Left ventricle myocardium inferior (tissue), 1 donor: ENCODE measurements at places on chromosomes 5 and 9.

DNA sequence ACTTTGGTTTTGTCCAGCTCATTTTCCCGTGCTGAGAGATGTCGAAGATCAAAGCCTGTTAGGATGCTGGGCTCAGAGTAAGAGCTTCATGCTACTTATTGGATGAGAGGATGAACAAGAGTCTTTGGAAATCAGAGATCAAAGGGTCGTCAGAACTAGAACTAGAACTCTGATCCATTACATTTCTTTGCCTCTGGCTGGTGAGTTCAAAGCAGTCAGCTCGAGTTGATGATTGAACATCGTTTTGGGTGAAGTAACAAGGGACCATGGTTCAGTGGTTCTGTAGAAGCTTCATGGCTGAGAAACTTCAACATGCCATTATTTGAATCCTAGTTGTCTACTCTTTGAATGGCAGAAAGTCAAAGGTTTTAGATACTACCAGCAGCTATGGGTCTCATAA is 320.3 kb downstream of the ARHGEF28 start:
- no peak for DNase-seq

DNA sequence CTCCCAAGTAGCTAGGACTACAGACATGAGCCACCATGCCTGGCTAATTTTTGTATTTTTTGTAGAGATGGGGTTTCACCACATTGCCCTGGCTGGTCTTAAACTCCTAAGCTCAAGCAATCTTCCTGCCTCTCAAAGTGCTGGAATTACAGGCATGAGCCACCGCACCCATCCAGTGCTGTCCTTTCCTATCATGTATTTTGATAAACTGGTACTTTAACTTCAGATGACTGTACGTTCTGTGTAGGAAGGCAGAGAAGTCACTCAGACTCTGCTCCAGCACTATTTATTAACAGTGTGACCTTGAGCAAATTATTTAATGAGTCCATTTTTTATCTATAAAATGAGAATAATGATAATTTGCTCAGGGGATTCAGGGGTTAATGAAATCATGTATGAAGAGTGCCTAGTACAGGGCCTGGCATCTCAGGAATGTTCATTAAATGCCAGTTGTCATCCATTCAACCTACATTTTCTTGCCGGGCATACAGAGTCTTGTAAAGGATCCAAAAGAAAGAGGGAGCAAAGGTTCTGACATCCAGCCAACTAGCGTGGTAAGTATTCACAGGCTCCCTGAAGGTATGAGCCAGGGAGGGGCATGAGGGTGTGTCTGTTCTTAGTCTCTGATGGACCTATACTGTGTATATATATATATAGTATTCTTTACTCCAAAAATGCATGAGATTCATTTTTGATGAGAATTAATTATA is 201.9 kb downstream of the PBX3 start:
- DNase-seq = no peak

- no peak for DNase-seq
These were observed 57.5 kb downstream of the CDH18 start for GRCh38 chr5:19930451-19930850.

DNA sequence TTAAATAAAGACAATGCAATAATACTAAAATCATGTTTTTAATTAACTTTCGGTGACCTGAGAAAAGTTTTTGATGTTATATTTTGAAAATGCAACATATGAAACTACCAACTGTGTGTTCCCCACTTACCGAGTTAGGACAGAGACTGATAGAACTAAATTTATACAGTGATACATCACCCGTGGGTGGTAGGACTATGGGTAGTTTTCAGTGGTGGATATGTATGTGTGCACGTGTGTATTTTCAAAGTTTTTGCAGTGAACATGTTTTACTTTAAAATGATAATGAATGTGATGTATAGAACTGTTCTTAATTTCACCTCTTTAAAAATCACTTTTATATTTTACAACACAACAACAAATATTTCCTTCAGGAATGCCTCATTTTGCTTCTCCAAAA is 25.0 kb upstream of the ACO1 start:
- no peak for DNase-seq

GRCh38 chr5:34676416-34676815 is 20.3 kb downstream of the RAI14 start:
- DNase-seq = no peak

- DNase-seq = no peak
These were observed 73.2 kb downstream of the SNCAIP start for GRCh38 chr5:122385286-122385685.

GRCh38 chr9:110659891-110660541 is 8.6 kb upstream of the MUSK start:
- DNase-seq = no peak

- no peak for DNase-seq
These were observed 765.4 kb upstream of the DMAC1 start for GRCh38 chr9:8564960-8565359.

GRCh38 chr5:180548563-180548962 is 42.7 kb downstream of the SCGB3A1 start:
- DNase-seq = no peak

- DNase-seq = no peak
These were observed 1377.5 kb upstream of the DMAC1 start for GRCh38 chr9:9177081-9177480.

DNA sequence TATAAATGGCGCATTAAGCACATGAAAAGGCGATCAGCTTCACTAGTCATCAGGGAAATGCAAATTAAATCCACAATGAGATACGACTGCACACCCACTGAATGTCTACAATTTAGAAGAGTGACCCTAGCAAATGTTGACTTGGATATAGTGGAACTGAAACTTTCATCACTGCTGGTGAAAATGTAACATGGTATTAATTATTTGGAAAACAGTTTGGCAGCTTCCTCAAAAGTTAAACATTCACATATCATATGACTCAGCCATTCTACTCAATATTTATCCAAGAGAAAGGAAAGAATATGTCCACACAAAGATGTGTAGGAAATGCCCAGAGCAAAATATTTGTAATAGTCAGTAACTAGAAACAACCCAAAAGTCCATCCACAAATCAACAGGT is 146.5 kb downstream of the LPAR1 start:
- no peak for DNase-seq

DNA sequence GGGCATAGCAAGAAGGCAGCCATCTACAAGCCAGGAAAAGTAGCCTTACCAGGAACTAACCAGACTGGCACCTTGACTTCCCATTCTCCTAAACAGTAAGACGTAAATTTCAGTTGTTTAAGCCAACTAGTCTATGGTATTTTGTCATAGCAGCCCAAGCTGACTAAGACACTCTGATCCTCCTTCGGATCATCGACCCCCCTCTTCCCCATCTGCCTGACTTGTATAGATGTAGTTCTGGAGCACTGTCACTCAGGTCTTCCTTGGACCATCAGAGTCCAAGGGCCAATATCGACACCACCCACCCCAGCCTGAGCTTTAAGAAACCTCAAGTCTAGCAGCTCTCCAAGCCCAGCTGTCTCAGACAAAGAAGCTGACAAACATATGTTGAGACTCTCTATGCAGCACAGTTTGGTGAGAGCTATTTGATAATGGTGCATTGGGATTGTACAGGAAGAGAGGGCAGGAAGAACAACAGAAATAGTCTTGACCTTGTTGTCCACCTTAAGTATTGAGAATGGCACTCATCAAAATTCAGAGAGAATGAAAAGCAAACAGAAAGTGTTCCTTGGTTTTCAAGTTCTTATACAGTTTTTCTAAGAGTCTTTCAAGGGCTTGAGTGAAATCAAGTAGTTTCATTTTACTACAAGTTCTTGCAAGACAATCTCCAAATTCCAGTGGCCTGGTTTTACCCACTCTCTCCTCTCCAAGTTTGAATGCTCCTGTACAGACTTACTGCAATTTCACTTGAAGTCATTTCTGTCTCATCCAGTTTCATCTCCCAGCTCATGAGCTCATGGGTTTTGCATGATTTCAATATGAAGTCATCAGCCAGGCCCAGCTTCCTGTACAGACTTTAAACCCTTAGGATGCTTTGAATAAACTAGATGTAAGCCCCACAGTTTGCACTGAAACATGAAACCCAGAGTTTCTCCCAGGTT is 122.3 kb upstream of the RAI14 start:
- DNase-seq = no peak

DNA sequence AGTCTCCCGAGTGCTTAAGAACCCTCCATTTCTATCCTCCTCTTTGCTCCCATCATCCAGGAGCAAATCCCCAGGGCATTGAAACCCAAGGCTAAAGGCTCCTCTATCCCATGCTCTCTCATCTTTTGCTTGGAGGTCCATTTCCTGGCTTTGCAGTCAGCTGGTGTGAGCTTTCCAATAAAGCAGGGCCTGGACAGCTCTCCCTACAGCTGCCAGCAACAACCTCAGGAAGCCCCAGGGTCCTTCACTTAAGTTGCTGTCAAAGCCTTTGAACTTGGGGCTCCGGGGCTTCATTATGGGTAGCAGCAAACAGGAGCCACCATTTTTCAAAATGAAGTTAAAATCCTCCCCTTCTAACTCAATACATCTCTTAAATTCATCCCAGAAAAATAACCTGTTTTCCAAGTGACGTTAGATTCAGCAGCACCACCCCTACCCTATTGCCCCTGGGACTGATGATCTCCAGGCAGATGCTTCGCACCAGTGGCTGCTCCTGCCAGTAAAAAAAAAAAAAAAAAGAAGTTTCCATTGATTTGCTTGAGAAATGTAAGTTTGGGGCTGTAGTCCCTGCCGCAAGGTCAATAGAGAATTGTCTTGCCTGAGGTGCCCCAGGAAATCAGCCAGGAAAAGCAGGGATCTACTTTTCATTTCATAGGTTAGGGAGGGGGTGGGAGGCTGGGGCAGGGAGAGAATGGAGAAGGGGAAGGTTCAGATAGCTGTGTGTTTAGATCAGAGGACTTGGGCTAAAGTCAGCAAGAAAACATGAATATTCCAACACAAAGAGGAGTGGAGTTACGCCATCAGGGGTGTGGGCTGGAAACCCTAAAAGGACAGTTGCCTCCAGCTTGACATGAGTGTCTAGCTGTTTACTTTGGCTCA is 83.8 kb upstream of the IL6ST start:
- DNase-seq = peak; percentile 47

GRCh38 chr5:34842554-34842953 is 3.6 kb downstream of the TTC23L start:
- DNase-seq = no peak

- DNase-seq = no peak
These were observed 125.3 kb downstream of the GABBR2 start for GRCh38 chr9:98583417-98583816.

DNA sequence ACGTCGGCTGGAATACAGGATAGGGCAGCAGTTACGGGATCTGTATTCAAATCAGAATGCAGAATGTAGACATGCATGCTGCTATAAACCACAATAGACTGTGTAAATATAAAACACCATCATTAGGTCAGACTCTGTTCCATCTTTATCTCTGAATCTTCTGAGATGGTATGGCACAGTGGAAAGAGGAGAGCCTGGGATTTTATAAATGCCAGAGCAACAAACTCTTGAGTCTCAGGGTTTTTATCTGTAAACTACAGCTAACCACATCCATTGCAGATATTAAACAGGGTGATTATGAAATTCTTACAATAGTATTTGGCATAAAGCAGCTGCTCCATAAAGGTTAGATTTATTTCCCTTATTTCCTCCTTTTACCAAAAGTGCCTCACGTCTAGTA is 108.7 kb downstream of the ZDHHC21 start:
- DNase-seq = no peak

DNA sequence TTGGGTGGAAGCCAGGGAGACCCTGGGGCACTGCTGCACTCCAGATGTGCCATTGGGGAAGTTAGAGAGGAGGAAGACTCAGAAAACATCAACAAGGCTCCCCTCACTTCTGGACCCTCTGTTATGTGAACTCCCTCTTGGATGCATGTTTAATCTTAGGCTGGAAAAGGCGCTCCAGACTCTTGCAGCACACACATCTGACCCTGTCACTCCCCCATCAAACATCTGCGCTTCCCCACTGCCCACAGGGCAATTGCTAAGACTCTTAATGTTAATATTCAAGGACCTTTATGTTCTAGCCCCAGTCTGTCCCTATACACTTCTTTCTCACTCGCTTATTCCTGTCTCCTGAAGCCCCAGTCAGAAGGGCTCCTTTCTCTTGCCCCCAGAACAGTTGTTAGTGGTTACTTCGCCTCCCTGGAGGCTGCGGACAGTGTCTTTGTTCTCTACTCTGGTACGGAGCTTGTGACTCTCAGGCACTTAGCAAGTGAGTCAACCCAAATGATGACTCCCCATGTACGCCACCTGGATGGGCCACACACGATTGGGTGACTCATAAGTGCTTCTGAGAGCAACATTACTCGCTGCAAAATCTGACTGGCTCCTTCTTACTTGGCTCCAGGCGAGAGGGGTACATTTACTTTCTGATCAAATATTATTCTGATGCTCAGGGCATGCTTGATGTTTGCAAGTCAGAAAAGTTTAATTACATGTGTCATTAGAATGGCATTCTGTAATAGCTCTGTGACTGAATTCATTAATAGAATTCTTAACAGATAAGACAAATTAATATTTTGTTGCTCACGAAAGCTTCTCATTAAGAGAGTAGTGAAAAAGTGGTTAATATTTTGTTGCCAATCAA is 193.6 kb downstream of the HSPA4 start:
- DNase-seq = no peak

DNA sequence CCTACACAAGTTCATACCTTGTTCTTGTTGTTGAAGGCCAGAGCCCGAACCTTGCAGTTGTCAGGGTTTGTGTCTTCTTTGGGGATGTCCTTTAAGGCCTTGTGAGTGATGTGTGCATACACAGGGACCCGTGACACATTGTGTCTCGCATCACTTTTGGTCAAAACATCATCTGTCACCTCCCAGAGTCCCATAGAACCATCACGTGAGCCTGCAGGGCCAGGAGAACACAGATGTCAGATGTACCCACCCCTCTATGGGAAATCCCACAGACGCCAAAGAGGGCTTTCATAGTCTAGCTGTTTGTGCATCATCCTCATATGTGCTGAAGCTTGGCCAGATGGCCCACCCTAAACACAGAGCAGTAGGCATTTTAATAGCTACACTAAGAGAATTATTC is 28.2 kb downstream of the DCAF12 start:
- DNase-seq = no peak

GRCh38 chr5:167528651-167529050 is 762.8 kb upstream of the WWC1 start:
- DNase-seq = no peak

DNA sequence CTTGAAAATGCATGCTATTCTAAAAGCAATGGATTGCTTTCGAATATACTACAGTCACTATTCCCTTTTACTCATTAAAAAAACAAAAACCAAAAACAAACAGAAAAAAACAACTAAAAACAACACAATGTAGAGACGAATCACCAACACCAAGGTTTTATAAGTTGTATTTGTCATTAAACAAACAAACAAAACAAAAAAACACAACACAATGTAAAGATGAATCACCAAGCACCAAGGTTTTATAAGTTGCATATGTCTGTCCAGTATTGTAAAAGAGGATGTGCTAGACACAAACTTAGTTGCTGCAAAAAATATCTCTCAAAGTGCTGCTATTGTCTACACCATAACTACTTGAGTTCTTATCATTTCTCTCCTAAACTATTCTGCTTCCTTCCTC is 1269.2 kb downstream of the EFNA5 start:
- no peak for DNase-seq

GRCh38 chr5:175674731-175675346 is 17.0 kb downstream of the HRH2 start:
- DNase-seq = no peak

- no peak for DNase-seq
These were observed 186.7 kb downstream of the COMMD10 start for GRCh38 chr5:116271446-116272025.
